ENCODE measurements at places on chromosomes 1 and 21.

GRCh38 chr21:42553435-42553834 lies 39.8 kb downstream of the SLC37A1 start:
- no peak for DNase-seq

- DNase-seq = no peak
These were observed 22.3 kb upstream of the AGPAT3 start for GRCh38 chr21:43842742-43843141.

GRCh38 chr1:157937744-157938143 lies 55.7 kb upstream of the KIRREL1 start:
- DNase-seq = no peak

DNA sequence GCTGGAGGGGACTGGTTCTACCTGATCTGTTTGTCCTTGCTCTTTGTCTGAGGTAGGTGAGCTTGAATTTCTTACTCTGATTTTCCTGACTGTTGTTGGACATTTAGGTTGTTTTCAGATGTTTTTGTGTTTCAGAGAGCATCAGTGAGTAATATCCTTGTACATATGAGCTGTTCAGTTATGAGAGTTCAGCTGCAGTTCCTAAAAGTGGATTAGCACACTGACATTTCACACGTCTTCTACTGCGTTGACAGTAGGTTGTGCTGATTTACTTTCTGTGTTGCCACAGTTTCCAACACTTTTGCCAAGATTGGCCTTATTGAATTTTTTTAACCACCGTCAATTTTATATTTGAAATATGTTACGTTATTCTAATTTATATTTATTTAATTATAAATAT lies 27.7 kb downstream of the CXADR start:
- no peak for DNase-seq

GRCh38 chr1:96565546-96565945 lies 156.0 kb upstream of the PTBP2 start:
- no peak for DNase-seq

GRCh38 chr1:25031966-25032667 lies 102.0 kb upstream of the RUNX3 start:
- no peak for DNase-seq

- peak; percentile 67 for DNase-seq
These were observed 10.9 kb upstream of the SESN2 start for GRCh38 chr1:28248273-28249012.

- no peak for DNase-seq
These were observed 540 bp upstream of the C1orf198 start for GRCh38 chr1:230868736-230869385.

DNA sequence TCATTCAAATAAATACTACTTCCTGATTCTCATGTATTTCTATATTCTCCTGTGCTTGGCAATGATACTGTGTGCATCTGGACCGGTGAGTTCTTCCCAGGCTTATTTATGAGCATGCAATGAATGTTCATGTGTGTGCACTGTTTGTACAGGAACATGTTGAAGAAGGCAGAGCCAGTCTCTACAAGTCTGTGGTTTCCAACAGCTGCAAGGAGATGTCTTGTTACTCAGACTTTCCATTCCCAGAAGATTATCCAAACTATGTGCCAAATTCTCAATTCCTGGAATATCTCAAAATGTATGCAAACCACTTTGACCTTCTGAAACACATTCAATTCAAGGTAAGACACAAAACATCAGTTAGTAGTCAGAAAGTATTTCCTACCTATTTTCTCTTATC lies 19.1 kb downstream of the FMO1 start:
- DNase-seq = no peak

- no peak for DNase-seq
These were observed 117.0 kb downstream of the MAP3K21 start for GRCh38 chr1:233444484-233444883.
